ENCODE measurements at places on chromosomes 3 and 15. TPM values are rescaled to one million over a fixed set of nuclear protein-coding genes. Genes with fewer than 3 reads are reported as not detected.

- H3K27me3 ChIP-seq, result peaks cover 10% of the 10 kb centered on the region
- DNase-seq, result no peak
- H3K4me3 ChIP-seq, result no peak overlapping the region
- H3K4me1 ChIP-seq, result peaks cover 10% of the 10 kb centered on the region
- H3K36me3 ChIP-seq, result no peaks in the 10 kb centered on the region
- no peak overlapping the region for H3K27ac ChIP-seq
Measured at GRCh38 chr15:73873889-73874511, 636 bp downstream of the TBC1D21 start.

DNA sequence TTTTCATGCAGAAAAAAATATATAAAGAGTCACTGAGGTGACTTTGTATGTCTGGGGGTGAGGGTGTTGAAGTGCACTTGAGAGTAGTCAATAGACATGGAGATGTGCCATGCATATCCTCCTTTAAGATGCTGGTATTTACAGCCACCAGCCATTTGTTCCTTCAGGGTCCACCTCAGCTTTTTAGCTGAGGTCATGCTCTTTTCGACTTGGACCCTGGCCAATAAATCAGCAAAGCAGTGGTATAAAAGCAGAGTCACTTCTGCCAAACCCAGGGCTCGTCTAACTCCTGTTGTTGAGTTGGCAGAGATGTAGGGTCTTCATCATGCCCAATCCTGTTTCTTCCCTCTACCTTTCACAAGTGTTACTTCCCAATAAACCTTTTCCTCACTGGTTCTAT is 75.1 kb upstream of the OSTN start:
- peak; percentile 29 for DNase-seq
- H3K27ac ChIP-seq, result no peak overlapping the region
- H3K4me3 ChIP-seq, result no peak overlapping the region
- no peaks in the 10 kb centered on the region for H3K27me3 ChIP-seq
- no peaks in the 10 kb centered on the region for H3K36me3 ChIP-seq

GRCh38 chr15:43029476-43029875 is 76.4 kb downstream of the UBR1 start:
- H3K4me1 ChIP-seq, result no peaks in the 10 kb centered on the region
- H3K36me3 ChIP-seq, result peaks cover 34% of the 10 kb centered on the region
- no peak overlapping the region for H3K27ac ChIP-seq

The GNAI2 gene
- 248 TPM for total RNA-seq

The GPR149 gene
- not detected for total RNA-seq

GRCh38 chr3:101544161-101544850 is 17.4 kb upstream of the TRMT10C start:
- H3K27ac ChIP-seq, result no peak overlapping the region
- H3K4me3 ChIP-seq, result no peak overlapping the region
- H3K36me3 ChIP-seq, result no peaks in the 10 kb centered on the region
- H3K4me1 ChIP-seq, result no peaks in the 10 kb centered on the region

DNA sequence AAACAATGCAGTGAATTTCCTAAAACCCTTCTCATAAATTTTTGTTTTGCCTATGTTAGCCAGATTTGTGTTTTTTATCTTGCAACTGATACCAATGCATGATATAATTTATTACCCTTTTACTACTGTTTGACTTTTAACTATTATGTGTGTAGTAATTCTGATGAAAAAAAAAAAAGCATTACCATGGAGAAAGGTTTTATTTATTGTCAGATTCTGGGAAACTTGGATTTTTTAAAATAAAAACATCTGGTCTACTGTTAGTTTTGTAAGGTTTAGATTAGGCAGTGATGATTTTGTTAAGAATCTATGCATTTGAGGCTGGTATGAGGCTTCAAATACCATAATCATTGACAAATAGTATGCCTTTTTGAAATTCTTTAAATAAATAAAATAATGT is 470.4 kb upstream of the ROBO1 start:
- no peaks in the 10 kb centered on the region for H3K27me3 ChIP-seq
- peaks cover 6% of the 10 kb centered on the region for H3K4me1 ChIP-seq
- H3K36me3 ChIP-seq, result no peaks in the 10 kb centered on the region
- no peak for DNase-seq
- H3K4me3 ChIP-seq, result no peak overlapping the region

DNA sequence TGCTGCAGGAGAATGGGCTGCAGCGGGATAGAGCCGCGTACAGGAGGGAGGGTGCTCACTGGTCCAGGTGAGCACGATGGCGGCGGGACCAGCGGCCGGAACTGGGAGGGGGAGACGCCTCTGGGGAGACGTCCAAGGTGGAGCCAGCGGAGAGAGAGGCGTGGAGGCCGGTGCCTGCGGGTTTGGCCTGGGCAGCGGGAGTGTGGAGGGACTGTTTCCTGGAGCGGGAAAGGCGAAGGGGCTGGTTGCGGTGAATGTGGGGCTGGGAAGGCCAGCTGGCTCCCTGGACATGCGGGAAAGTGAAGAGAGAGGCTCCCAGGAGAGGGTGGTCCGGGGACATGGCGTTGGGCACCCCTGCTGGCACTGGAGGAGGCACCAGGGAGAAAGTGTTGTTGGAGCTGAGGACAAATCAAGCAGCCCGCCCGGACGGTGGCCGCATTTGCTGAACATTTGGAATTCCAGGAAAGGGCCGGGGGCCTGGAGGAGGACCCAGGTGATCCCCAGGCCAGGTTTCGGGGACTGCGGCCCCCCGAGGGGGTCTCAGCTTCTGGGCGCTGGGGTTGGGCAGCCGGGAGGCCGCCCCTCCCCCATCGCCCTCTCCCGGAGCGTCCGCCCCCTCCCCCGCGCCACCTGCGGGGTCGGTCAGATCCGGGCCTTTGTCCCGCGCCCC is 34.3 kb downstream of the DNAJB8 start:
- H3K4me1 ChIP-seq, result no peaks in the 10 kb centered on the region
- H3K4me3 ChIP-seq, result no peak overlapping the region
- no peak overlapping the region for H3K27ac ChIP-seq
- H3K36me3 ChIP-seq, result no peaks in the 10 kb centered on the region

GRCh38 chr15:37017031-37017625 is 83.2 kb downstream of the MEIS2 start:
- no peak for DNase-seq
- H3K4me1 ChIP-seq, result peaks cover 9% of the 10 kb centered on the region
- no peak overlapping the region for H3K4me3 ChIP-seq
- H3K27me3 ChIP-seq, result no peaks in the 10 kb centered on the region
- no peaks in the 10 kb centered on the region for H3K36me3 ChIP-seq
- H3K27ac ChIP-seq, result no peak overlapping the region
